ENCODE measurements at places on chromosomes 13 and 19.
A peak's percentile ranks its signal among the peaks of the same experiment; 100 is the strongest.

GRCh38 chr13:110047496-110047895, 259.5 kb downstream of the COL4A1 start:
- peak; percentile 91 for DNase-seq

DNA sequence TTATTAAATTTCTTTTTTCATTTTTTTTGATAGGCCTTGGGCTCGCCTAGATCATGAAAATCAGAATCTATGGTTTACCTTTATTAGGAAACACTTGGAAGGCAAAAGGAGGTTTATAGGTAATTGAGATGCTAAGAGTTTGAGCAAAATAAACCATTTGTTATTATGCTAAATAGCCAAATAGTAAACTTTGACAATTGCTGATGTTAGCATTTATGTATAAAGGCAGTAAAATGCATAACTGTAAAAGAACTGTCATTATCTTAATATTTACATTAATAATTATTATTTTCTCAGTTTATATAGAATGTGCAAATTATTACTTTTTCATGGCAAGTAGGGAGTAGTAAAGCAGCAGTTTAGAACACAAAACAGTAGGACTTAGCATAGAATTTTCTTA, 1737.8 kb upstream of the PRR20A start:
- no peak for DNase-seq

DNA sequence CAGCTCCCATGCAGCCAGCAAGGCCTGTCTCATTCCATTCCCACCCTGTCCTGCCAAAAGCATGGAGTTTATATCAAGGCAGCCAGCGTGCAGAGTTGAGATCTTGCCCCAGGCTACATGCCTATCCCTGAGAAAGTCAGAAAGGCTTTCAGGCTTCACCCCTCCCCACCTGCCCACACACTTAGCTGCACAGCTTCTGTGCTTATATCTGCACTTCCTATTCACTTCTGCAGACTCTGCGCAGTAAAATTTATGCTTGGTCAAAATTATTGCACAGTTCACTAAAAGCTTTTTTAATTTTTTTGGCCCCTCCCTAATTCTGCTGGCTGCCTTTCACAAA, 12.5 kb upstream of the ZNF675 start:
- no peak for DNase-seq

GRCh38 chr13:62305756-62306155, 890.1 kb upstream of the PCDH20 start:
- DNase-seq: no peak

DNA sequence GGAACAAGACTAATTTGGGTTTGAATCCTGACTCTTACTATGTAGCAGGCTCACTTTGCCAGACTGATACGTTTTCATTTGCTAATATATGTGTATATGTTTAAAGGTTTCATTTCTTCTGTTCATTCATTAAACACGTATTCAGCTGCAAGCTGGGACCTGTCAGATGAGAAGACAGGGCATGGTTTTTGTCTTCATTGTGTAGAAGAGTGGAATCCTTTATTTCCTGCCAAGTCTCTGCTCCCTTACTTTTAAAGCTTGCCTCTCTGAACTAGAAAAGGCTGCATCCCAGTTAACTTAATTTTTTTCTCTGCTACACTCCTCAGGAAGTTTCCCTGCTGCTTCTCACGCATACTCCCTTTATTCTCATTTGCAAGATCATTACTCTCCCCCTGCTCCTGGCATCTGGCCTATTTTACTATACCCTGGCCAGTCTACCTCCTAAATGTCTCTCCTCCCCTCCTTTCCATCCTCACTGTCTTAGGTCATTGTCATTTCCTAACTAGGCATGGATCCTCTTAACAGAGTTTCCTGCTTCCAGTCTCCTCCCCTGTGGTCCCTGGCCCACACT, 141.0 kb upstream of the TMTC4 start:
- no peak for DNase-seq

GRCh38 chr19:36638862-36639510, 27.7 kb downstream of the ZNF461 start:
- DNase-seq: no peak

GRCh38 chr13:98476538-98476966, 100.4 kb downstream of the STK24 start:
- DNase-seq: peak; percentile 72

DNA sequence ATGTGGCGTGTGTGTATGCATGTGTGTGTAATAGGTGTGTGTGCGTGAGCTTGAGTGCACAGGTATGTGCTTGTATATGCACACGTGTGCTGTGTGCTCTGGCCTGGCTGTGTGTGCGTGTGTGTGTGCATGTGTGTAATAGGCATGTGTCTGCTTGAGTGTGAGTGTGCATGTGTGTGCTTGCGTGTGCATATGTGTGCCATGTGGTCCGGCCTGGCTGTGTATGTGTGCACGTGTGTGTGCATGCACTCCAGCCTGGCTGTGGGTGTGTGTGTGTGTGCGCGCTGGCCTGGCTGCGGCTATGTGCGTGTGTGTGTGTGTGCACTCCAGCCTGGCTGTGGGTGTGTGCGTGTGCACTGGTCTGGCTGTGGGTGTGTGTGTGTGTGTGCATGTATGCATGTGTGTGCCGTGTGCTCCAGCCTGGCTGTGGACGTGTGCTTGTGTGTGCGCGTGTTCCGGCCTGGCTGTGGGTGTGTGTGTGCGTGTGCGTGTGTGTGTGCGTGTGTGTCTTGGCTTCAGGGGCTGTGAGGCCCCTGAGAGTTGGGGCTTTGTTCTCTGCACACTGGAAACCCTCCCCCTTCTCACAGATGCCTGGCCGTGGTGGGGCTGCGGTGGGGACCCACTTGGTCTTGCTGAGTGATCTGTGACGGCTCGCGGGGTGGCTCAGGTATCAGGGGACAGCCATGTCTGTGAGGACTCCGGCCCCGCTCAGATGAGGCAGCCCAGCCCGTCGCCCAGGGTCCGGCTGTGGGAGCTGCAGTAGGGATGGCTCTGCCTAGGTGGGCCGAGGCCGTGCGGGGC, 8.2 kb downstream of the SPPL2B start:
- DNase-seq: no peak

DNA sequence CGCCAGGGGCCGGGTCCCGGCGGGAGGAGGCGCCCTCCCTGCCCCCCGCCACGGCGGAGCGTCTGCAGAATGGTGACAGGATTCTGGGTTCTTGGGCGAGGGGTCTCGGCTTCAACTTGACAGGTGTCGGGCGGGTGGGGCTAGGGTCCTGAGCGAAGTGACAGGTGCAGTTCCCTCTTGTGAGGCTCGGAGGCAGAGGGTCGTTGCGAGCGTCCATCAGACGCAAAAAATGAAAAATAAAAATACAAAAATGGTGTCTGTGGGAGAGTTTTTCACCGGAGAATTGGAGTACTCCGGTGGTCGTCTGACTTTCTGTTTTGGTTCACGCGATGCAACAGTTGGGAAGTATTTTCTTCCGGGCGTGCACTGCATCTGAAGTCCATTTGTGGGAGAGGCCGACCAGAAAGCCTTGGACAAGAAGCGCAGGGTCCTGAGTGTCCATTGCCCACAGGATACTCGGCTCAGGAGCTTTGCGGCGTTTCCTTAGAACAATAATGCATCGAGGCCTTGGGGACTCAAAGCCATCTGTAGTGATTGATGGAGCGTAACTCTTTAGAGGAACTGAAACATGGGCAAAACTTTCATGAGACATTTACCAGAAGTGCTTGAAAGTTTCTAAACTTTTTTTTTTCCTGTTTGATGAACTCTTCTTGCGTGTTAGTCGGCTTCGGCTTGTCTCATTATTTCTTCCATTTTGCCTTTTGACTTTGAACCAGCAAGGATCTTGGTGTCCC, 759 bp downstream of the RB1 start:
- DNase-seq: no peak

- DNase-seq: no peak
These were observed 1.6 kb downstream of the PRR36 start for GRCh38 chr19:7872306-7873204.

DNA sequence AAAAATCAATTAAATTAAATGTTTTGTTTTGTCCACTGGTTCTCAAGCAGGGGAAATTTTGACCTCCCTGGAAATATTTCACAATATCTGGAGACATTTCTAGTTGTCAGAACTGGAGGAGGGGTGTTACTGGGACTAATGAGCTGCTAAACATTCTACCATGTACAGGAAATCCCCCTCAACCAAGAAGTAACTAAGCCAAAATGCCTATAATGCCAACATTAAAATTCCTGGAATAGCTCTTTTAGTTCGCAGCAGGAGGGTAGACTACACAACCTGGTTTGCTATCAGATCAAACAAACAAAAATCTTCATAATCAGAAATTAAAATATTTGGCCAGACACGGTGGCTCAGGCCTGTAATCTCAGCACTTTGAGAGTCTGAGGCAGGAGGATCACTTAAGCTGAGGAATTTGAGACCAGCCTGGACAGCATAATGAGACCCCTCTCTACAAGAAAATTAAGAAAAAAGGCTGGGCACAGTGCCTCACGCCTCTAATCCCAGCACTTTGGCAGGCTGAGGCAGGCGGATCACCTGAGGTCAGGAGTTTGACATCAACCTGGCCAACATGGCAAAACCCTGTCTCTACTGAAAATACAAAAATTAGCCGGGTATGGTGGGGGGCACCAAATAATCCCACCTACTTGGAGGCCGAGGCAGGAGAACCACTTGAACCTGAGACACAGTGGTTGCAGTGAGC, 13.7 kb upstream of the SMARCA4 start:
- no peak for DNase-seq

DNA sequence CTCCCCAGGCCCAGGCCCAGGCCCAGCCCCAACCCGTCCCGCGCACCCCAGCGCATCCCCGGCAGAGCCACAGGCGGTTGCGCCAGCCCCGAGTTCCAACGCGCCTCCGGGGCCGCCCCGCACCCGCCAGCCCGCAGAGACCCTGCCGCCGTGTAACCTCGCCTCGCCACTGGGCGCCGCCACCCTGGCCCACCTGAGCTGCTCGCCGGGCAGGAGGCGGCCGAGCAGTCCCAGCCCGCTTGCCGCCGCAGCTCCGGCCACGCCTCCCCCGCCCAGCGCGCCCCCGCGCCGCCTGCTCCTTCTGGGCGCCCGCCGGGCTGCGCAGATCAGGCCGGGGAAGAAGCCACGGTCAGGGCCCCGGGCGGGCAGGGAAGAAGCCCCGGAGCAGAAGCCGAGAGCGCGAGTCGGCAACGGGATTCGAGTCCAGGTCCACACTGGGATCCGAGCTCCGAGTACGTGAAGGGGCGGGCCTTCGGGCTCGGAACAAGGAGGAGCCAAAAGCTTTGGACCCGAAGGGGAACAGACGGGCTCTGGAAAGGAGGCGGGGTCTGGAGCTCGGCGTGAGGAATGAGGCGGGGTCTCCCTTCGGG, at the start of gene MBOAT7:
MBOAT7 (minus strand) TSS at position 436 of the 590 bp plus-strand sequence. CDS start 1,072 bp downstream, outside the sequence.
- no peak for DNase-seq

DNA sequence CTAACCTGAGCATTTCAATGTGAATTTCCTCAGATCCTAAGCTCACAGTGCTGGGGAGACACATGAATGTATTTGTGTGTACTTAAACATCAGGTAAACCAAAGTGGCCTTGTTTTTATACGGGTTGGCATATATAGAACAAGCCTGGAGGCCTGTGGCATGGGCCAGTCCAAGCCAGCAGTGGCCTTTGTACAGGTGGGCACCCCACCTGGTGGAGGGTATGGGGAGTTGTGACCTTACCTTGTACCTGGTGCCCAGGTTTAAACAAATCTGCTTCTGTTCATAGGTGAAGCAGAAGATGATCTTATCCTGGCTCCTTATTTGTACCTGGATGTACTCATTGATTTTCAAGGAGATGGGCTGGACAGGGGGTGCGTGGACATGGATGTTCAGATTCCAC, 71.0 kb downstream of the ERICH6B start:
- no peak for DNase-seq

DNA sequence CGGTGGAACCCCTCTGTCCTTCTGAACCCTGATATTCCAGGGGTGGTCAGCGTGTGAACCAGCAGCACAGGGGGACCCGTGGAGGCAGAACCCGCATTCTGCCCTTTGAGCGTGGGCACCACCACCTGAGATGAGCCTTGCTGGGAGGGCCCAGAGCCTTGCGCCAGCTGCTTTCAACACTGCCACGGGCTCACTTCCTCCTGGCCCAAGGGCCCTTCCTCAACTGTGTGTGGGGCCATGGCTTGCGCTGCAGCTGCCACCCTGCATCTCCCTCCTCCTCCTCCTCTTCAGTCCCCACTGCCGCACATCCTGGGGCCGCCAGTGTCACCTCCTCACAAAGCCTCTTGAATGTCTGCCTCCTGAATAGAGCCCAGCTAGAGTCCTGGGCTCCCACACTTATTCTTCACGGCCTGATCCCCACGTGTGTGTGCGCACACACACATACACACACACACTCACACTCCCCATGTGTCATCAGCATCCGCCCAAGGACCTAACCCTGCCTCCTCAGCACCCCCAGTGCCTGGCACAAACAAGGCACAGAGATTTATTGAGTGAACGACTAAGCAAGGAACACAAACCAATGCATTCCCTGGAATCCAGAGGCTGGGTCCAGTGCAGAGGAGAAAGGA, 26.9 kb upstream of the TMEM160 start:
- no peak for DNase-seq

DNA sequence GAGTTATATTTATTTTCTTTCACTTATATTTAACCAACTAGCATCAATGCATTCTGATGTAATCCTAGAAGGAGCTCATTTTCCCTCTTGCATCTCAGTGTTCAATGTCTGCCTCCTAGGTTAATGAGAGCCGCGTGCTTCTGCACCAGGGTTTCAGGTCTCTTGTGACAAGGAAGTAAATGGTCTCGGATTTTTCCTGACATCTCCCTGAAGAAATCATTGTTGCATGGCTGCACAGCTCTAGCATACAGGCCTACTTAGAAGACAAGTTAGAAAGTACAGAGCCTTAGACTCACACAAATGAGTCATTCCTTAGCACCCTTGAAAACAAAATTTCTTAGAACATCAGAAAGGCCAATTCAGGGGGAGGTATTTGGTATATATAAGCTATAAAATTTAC, 57.2 kb upstream of the KLF12 start:
- no peak for DNase-seq

GRCh38 chr19:17751103-17751911, at the start of gene FCHO1:
TSS of gene FCHO1 (plus strand) at chr19:17751477. CDS start at chr19:17755165, 3,688 bp downstream.
- no peak for DNase-seq

DNA sequence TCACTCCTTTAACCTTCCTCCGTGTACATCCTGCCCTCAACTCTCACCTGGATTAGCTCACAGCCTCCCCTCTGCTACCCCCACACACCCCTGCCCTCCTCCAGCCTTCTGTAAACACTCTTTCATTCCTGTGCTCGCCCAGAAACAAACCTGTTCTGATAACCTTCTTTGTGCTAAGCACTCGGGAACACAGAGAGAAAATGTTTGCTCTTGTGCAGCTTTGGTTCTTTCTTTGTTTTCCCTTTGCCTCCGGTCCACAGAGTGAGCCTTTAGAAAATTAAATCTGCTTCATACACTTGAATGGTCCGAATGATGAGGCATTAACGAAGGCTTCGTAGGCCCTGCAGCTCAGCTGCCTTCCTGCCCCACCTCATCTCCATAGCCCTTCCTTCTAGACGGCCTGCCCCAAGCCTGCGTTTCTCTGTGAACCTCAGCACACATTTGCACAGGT, 6.6 kb upstream of the ZDHHC20 start:
- no peak for DNase-seq

Measured in non-pigmented ciliary epithelial cell (primary cell).